ENCODE measurements at places on chromosomes 4 and X.

DNA sequence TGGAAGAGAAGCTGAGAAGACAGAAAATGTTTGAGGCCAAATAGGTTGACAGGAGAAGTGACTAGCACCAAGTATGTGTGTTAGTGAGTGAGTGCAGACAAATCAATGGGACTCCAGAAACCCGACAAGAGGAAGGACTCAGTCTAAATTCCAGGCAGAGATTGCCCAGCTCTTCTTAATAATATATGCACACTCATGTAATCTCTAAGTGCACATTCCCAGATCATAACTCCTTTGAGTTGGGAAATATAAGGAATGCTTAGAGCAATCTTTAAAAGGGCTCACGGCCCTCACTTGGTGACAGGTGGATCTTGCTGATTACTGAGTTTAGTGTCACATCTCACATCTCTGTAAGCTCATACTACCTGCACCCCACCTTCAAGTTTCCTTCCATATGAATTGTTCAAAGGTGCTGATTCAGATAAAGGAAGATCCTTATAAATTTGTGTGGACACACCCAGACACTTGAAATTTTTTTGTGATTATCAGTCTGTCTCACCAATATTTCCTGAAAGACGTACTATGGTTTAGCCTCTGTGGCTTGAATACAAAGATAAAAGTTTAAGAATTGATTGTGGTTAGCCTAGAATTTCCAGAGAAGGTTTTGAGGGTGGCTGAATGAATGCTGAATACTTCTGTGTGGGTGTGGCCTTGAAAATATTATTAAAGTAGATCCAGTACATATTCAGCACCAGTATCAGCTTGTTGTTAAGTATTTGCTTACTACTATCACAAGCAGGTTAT is 205.1 kb upstream of the UGT8 start:
- no peak for DNase-seq

DNA sequence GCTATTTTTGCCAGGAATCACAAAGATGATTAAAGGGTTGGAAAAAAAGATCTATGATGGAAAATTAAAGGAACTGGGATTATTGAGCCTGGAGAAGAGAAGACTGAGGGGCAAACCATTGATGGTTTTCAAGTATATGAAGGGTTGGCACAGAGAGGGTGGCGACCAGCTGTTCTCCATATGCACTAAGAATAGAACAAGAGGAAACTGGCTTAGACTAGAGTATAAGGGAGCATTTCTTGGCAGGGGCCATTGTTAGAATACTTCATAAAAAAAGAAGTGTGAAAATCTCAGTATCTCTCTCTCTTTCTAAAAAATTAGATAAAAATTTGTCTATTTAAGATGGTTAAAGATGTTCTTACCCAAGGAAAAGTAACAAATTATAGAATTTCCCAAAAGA is 75.1 kb downstream of the NPNT start:
- no peak for DNase-seq

DNA sequence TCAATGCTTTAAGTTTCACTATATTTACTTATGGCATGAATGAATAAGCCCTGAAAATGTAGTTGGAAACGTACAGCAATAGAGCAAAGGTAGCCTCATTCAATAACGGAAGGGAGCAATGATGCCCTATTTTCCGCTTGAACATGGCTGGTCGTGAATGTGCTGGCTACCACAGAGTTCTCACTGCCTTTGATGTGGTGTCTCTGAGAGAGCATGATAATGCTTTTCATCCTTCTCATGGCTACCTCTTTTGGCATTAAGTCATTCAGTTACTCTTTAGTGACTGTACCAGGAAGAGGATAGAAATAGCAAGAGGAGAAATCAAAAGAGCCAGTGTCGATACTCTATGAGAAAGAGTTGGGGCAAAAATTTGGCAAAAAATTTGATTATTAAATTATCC is 308.0 kb downstream of the PPP3CA start:
- no peak for DNase-seq

DNA sequence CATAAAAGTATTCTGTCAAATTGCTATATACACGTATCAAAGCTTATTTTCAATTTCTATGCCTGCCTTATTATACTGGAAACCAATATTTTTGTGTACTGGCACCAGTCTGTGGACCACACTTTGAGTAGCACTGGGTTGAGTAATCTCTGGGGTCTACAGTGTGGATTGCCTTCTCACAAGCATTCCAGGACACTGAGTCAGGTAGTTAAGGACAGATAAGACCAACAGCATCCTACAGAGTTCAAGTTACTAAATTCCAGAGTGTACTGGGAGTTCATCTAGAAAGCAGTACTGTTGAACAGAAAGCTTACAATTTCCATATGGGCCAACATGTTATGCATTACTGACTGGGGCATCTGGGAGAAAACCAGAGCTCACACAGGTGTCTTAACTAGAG is 61.8 kb downstream of the VMA21 start:
- DNase-seq: no peak

GRCh38 chr4:154686838-154687237 is 57.0 kb upstream of the LRAT start:
- no peak for DNase-seq

DNA sequence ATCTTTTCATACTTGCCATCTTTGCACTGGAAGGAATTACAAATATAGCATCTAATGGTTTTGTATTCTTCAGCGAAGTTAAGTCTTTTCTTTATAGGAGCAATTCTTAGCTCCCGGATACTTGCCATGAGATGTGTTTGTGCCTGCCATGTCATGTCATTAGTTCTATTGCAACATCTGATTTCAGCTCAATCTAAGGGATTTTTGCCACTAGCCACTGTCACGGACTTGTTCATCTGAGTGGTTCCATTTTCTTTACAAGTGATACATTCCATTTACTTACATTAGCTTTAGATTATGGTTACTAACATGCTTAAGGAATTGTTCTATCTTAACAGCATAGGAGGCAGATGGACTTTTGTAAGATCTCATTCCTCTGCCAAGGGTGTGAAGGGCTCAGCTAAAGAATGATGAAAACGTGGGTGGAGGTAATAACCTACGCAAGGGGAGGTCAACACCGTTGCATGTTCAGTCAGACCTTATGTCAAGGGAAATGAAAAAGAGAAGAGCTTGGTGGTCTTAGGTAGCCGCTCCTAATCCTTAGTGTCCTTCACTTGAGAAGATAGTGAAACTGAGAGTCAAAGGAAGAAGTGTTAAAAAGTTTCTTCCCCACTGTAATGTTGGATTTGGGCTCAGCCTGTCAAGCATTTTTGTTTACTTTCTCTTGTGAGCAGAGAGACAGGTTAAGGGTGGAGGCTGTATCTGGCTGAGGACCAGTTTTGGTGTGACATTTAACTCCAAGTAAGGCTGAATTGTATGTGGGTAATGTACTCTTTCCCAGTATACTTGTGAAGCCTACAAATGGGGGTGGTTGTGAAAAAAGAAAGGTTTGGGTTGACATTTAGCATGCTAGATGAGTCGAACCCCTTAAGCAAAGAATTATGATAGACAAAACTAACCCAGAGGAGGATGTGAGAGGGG is 3.6 kb upstream of the KLHL2 start:
- DNase-seq: no peak

- DNase-seq: no peak
Observed at GRCh38 chr4:69058410-69059059, 37.7 kb upstream of the UGT2B7 start.

GRCh38 chrX:103878466-103879122 is 46.5 kb upstream of the RAB9B start:
- DNase-seq: no peak

DNA sequence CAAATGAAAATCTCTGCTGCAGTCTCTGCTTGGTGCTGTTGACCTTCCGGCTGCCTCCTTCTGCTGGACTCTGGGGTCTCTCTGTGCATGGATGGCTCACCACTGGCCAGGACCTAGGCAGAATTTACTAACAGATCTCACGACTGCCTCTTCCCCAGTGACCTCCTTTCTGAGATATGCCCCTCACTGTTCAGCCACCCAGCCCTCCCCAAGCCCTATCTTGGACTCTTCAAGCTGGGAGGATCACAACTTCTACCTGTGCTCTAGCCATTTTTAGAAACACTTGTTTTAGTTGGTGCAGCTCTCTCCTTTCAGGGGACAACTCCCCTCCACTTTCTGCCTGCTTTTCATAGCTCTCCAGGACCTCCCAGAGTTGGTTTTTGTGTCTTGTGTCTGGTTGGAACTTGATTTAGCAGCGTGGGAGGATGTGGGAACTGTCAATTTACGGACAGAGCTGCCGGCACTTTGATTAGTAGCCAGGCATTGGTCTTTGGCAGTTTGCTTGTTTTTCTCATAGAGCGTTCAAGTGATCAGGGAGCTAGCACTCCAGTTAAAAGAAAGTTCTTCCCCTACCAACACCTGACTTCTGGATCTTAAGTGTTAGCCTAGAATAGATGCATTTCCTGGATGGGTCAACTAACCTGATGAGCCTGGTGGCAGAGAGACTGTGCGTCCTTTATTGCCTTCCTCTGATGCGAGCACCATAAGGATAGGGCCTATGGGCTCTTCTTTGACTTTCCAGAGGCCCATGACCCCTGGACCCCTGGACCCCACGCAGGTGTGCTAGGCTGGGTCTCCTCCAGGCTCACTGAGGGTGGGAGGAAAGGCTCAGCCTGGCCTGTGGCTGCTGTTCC is 6.5 kb downstream of the RGS12 start:
- DNase-seq: no peak

GRCh38 chrX:122863067-122863466 is 321.0 kb upstream of the GRIA3 start:
- no peak for DNase-seq

GRCh38 chrX:105829011-105829410 is 6.7 kb downstream of the NRK start:
- DNase-seq: no peak

DNA sequence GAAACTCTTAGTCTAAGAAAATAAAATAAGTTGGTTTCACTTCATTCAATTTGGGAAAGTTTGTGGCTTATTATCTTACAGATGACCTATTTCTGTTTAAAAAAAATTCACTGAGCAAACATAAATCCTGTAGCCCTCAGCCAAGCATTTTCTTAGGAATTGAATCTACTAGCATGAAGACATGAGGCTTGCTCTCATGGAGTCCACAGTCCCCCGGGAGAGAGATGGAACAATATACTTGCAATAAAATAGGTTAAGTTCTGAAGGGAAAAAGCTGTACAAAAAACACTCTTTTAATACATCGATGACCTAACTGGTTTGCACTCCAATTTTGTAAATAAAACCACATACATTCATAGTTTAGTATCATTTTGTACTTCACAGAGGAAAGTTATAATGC is 642.6 kb upstream of the FAM241A start:
- no peak for DNase-seq

DNA sequence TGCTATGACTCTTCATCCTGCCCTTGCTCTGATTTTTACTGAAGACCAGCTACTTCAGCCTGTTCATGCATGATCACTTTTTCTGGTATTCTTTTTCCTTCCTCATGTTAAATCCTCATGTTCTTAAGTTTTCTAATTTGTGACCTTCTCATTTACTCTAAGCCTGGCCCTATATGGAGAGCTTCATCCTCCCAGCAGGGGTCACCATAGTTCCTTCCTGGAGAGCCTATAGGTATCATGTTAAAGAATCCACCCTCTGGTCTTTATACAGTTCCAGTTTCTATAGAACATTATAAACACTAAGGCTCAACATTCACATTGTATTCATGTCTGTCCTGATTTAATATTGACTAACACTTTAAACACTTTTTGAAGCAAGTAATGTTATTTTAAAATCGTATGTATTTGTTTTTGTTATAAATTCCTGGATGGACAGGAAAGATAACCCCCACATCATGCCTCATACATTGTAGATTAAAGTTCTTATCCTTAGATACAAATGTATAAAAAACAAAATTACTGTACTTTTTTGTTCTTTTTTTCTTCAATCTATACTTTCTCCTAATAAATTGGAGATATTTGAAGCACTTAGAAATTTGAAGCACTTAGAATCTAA is 53.8 kb upstream of the OTUD4 start:
- no peak for DNase-seq

DNA sequence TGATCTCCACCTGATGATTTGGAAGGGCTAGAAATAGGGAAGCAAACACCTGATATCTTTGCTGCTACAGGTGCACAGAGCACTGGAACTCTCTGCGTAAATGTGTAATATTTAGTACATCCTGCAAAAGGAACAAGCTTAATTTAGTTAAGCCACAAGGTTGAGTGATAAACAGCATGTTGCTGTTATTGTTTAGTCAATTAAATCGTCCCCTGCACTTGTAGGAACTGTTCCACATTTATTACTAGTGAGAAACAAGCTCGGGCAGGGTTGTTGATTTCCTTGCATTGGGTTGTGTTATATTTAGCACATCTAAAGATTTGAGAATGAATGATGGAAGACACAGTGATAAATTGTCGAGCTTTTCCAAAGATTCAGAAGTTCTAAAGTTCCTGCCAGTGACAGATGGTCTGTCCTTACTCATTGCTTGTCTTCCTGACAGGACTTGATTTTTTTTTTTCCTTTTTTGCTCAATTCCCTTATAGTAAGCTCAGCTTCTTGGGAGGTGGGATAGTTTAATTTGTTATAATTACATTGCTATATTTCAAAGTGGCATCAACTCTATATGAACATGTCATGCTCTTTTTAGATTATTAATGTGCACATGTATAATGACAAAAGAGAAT is 627.0 kb upstream of the ATOH1 start:
- DNase-seq: no peak

- DNase-seq: no peak
Observed at GRCh38 chr4:25713812-25714211, 58.2 kb downstream of the SLC34A2 start.

GRCh38 chr4:184475096-184475461 is 729 bp upstream of the IRF2 start:
- no peak for DNase-seq

DNA sequence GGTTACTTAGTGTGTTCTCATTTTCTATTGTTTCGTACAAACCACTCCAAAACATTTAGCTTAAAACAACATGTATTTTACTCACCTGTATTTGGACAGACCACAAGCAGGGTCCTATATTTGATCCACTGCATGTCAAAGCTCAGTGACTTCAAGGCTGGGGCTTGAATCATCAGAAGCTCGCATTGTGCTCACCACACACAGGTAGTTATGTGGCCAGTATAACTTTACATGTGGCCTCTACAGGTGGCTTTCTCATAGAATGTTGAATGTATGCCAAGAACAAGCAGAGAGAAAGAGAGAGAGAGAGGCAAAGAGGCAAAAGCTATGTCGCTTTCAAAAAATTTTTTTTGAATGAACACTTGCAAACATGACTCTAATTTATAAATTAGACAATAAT is 107.6 kb downstream of the QRFPR start:
- DNase-seq: no peak

- DNase-seq: no peak
Observed at GRCh38 chr4:39970671-39971640, 6.8 kb downstream of the PDS5A start.

- DNase-seq: no peak
Observed at GRCh38 chrX:141405486-141405852, 163.2 kb upstream of the SPANXC start.

GRCh38 chr4:55768291-55768690 is 51.3 kb upstream of the EXOC1L start:
- DNase-seq: no peak

GRCh38 chr4:15910155-15910940 is 28.2 kb downstream of the FGFBP1 start:
- no peak for DNase-seq

DNA sequence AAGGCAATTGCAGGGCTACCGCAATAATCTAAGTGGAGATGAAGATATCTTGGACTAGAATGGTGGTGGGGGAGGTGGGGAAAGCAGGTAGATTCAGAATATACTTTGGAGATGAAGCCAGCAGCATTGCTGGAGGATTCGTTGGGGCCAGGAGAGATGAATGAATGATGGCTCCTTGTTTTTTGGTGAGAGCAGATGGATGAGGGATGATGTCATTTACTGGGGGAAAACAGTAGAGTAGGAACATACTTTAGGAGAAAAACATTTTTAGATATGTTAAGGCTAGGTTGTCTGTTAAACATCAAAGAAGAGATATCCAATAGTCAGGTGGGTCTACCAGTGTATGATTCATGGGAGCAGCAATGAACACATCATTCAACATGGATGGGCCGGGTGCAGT is 5.8 kb downstream of the CCDC110 start:
- DNase-seq: no peak
